SK-N-SH (cell line): ENCODE measurements at places on chromosomes 3 and 15. TPM values are rescaled to one million over a fixed set of nuclear protein-coding genes. Genes with fewer than 3 reads are reported as not detected.

Gene CCR8
- polyA plus RNA-seq, result not detected in 2 replicates

- no peak for DNase-seq
Observed at GRCh38 chr3:193030276-193030675, 112.6 kb upstream of the MB21D2 start.

Gene HEMK1
- polyA plus RNA-seq, result 15.4 and 21.7 TPM in 2 replicates

DNA sequence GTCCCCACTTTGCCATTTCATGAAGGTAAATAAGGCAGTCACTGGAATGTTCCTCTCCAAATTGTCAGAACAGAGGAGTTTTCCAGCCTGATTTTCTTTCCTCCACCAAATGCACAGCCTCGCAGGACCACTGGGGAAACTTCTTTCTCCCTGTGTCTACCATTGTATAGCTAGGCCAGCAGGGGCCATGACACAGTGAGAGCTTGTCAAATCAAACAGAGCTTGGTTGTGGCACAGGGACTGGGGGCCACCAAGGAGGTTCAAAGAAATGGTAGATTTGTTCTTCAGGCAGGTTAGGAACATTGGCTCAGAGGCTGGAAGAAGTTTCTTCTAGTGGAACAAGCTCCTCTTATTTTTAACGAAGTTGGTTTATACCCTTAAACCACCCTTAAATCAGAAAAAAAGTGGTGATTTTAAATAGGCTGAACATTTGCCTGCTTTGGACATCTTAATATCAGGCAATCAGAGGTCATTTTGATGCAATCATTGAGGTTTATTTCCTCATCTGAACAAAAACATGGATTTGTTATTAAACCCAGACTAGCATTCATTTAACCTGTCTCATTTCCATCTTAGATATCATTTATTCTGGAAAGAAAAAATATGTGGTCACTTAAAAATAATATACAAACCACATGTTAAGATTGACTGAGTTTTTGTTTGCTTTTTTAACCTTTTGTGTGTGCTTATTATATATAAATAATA is 105.6 kb downstream of the GTPBP8 start:
- DNase-seq, result no peak

- no peak for DNase-seq
Observed at GRCh38 chr3:134644731-134645514, 5.9 kb downstream of the KY start.

Gene CA12
- polyA plus RNA-seq, result 39.4 and 44.3 TPM in 2 replicates

DNA sequence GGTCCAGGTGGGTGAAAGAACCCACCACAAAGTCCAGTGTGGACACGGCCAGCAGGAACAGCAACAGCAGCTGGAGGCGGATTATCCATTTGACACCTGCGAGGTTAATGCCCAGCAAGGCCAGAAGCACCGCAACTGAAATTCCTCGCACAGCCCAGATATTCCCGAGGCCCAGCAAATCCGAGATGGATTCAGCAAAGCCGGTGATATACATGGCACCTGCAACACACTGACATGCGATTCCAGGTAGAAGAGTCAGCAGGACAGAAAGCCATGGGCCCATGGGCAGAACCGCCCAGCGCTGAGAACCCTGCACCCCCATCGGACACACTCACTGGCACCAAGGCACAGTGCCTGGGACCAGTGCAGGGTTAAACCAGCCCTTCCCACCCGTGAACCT is 34.8 kb downstream of the SLC12A8 start:
- DNase-seq, result no peak

DNA sequence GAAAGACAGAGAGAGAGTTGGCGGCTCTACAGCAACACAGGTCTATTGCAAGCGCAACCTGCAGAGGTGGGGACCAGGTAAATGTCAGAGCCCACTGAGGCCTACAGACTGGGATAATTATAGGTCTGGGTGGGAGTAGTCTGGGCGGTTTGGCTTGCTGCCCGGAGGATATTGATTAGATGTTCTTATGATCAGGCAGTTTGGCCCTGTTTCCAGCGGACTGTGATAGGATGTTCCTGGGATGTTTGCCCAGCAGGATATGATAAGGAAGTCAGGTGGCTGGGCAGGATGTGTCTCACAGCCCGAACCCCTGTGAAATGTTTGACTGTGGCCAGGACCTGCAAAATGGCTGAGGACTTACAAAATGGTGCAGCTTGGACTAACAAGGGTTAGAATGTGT is 364.9 kb downstream of the NAALADL2 start:
- DNase-seq, result no peak

Gene POPDC2
- 19.9 and 38.8 TPM in 2 replicates for polyA plus RNA-seq
